Neural crest cell (in vitro differentiated cells): ENCODE measurements at places on chromosomes 12 and 14.
A peak's percentile ranks its signal among the peaks of the same experiment; 100 is the strongest.

GRCh38 chr12:72197790-72198189 lies 74.4 kb upstream of the TRHDE start:
- no peak overlapping the region for H3K27ac ChIP-seq
- H3K36me3 ChIP-seq: no peaks in the 10 kb centered on the region
- no peak overlapping the region for H3K4me3 ChIP-seq
- no peaks in the 10 kb centered on the region for H3K4me1 ChIP-seq
- DNase-seq: no peak

GRCh38 chr14:65838565-65838964 lies 426.0 kb downstream of the FUT8 start:
- H3K27me3 ChIP-seq: no peaks in the 10 kb centered on the region
- H3K27ac ChIP-seq: no peak overlapping the region

- no peak for DNase-seq
- H3K27ac ChIP-seq: no peak overlapping the region
- peaks cover 74% of the 10 kb centered on the region for H3K27me3 ChIP-seq
- H3K36me3 ChIP-seq: no peaks in the 10 kb centered on the region
- peaks cover 18% of the 10 kb centered on the region for H3K4me1 ChIP-seq
These were observed 44.0 kb upstream of the OTX2 start for GRCh38 chr14:56854325-56854724.

- no peak overlapping the region for H3K4me3 ChIP-seq
- H3K27ac ChIP-seq: no peak overlapping the region
- peaks cover 33% of the 10 kb centered on the region for H3K4me1 ChIP-seq
- H3K36me3 ChIP-seq: no peaks in the 10 kb centered on the region
- peak; percentile 58 for DNase-seq
These were observed 20.5 kb upstream of the FAM181A start for GRCh38 chr14:93906341-93907329.

GRCh38 chr12:16636435-16637055 lies 30.6 kb upstream of the LMO3 start:
- H3K4me1 ChIP-seq: no peaks in the 10 kb centered on the region
- no peak for DNase-seq
- H3K36me3 ChIP-seq: no peaks in the 10 kb centered on the region
- H3K4me3 ChIP-seq: no peak overlapping the region
- H3K27me3 ChIP-seq: no peaks in the 10 kb centered on the region
- H3K27ac ChIP-seq: no peak overlapping the region

DNA sequence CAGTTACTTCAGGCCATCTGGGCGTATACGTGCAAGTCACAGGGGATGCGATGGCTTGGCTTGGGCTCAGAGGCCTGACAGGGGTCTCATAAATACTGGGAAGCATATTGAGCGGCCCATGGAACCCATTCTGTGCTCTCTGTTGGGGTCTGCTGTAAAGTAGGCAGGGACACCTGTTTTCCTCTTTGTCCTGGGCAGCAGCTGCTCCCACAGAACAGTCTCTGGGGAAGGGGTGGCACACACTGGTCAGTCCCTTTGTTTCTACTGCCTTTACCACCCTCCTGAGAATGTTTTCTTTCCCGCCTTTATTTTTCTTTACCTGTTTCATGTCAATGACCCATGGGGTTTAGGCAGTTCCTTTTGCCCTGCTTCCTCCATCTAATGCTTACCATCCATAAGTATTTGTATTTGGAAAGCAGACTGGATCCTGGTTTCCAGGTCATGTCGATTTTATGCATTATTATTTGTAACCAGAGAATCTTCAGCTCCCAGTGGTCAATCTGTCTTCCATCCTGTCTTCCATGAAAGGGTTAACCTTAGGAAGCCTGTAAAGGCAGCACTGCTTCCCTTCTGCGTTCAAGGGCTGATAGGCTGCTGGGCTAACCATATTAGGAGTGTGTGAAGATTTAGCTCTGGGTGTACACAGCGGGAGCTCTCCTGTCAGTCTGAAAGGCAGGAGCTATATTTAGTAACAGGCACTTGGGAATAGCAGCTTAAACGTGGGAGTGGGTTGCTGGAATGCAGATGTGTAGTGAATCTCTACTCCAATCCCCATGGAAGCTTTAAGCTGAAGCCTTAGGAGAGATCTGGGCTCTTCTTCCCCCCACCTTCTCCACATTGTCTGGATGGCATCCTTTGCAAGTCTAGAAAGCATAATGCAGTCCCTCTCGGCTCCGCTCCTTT lies 124.0 kb downstream of the DYRK2 start:
- peak; percentile 13 for DNase-seq
- H3K27me3 ChIP-seq: no peaks in the 10 kb centered on the region
- H3K36me3 ChIP-seq: no peaks in the 10 kb centered on the region

DNA sequence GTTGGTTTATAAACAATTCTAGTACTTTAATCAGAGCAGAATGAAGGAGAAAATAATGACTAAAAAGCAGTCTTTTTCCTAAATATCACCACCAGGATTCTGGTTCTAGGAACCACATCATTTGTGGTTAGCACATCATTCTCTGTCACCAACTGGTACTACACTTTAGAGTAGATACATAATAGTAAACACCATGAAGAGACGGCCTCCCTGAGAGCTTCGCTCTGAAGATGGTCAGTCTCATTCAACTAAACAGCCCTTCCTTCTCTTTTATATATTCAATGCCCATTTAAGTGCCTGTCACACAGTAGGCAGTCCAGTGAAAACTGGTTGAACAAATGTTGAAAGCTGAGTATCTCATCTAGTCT lies 10.9 kb downstream of the SLC38A2 start:
- no peaks in the 10 kb centered on the region for H3K27me3 ChIP-seq
- H3K4me3 ChIP-seq: no peak overlapping the region
- peaks cover 10% of the 10 kb centered on the region for H3K4me1 ChIP-seq
- H3K36me3 ChIP-seq: peaks cover 31% of the 10 kb centered on the region
- DNase-seq: no peak

- no peak overlapping the region for H3K27ac ChIP-seq
- no peak for DNase-seq
- H3K27me3 ChIP-seq: peaks cover 17% of the 10 kb centered on the region
- H3K36me3 ChIP-seq: no peaks in the 10 kb centered on the region
- H3K4me3 ChIP-seq: no peak overlapping the region
These were observed 29.6 kb downstream of the KCNK13 start for GRCh38 chr14:90091393-90091792.

DNA sequence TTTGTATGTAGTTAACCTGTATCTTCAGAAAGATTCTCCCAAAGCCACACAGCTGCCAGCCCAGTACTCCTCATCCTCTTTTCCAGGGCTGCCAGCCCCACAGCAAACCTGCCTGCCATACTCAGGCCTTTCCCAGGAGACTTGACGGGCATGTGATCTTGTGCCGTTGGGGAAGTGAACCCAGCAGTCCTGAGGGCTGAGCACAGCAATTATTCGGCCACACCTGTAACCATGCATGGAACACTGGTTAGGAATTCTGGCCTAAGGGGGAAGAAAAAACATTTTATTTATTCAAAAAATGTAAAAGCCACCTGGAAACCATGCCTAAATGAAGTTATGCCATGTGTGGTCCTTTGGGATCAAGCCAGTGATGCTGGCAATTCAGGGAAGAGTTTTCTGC lies 145.3 kb downstream of the GRIN2B start:
- no peaks in the 10 kb centered on the region for H3K36me3 ChIP-seq
- no peaks in the 10 kb centered on the region for H3K27me3 ChIP-seq
- H3K27ac ChIP-seq: no peak overlapping the region
- H3K4me1 ChIP-seq: peaks cover 29% of the 10 kb centered on the region
- H3K4me3 ChIP-seq: no peak overlapping the region

GRCh38 chr14:87615047-87615446 lies 377.9 kb downstream of the GALC start:
- H3K4me3 ChIP-seq: no peak overlapping the region
- no peak overlapping the region for H3K27ac ChIP-seq
- H3K27me3 ChIP-seq: no peaks in the 10 kb centered on the region
- no peak for DNase-seq
- H3K4me1 ChIP-seq: no peaks in the 10 kb centered on the region

- H3K4me3 ChIP-seq: peak overlapping the region; percentile 98
- peaks cover 74% of the 10 kb centered on the region for H3K4me1 ChIP-seq
- H3K27ac ChIP-seq: peak overlapping the region; percentile 93
- no peaks in the 10 kb centered on the region for H3K36me3 ChIP-seq
These were observed 1.1 kb upstream of the HDAC7 start for GRCh38 chr12:47820631-47821345.

DNA sequence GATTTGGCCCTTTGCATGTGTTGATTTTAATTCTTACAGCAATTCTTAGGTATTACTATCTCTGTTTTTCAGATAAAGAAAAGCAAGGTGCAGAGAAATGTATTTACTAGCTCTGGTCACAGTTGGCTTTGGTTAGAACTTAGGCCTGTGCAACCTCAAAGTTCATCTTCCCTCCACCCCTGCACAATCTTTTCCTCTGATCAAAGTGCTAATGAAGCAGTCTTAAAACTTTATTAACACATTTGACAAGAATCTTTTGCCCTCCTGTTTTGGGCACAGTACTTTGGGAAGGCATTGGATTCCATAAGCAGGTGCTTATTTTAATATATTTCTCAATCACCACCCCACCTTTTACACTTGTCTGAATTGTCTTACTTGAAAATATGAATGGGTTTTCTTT lies 2.7 kb downstream of the IRAK4 start:
- H3K4me1 ChIP-seq: peaks cover 15% of the 10 kb centered on the region
- no peak overlapping the region for H3K4me3 ChIP-seq
- no peaks in the 10 kb centered on the region for H3K27me3 ChIP-seq
- H3K27ac ChIP-seq: no peak overlapping the region

- H3K27ac ChIP-seq: no peak overlapping the region
- no peaks in the 10 kb centered on the region for H3K27me3 ChIP-seq
- no peak overlapping the region for H3K4me3 ChIP-seq
- no peaks in the 10 kb centered on the region for H3K36me3 ChIP-seq
- no peak for DNase-seq
- peaks cover 5% of the 10 kb centered on the region for H3K4me1 ChIP-seq
These were observed 106.1 kb upstream of the FLRT2 start for GRCh38 chr14:85423889-85424288.

GRCh38 chr14:75430116-75430515 lies 2.3 kb downstream of the JDP2 start:
- H3K4me1 ChIP-seq: peaks cover 3% of the 10 kb centered on the region
- H3K36me3 ChIP-seq: no peaks in the 10 kb centered on the region
- H3K4me3 ChIP-seq: peak overlapping the region; percentile 87
- no peak for DNase-seq
